ENCODE measurements at places on chromosomes 1 and 21.

DNA sequence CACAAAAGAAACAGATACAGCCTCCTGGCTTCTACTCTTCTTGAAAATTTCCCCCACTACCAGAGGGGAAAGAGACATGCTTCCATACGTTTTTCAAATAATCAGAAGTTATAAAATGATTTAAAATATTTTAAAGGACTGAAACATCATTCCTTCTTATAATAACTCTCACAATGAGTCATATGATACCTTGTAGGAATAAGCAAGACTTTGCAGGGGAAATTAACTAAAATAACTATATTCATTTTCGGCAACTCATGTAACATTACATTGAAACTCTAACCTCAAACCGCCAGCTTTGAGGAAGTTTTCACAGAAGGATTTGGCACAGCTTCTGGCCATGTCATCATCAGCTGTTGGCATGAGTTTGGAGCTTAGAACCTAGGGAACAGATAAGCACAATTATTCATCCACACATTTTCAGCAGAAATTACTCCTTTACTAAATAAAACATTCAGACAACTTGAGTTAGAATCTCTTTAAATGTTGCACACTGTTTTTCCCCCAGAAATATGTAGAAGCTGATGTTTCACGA, 85.9 kb downstream of the USP24 start:
- DNase-seq, result no peak

GRCh38 chr1:213135572-213135971, 84.5 kb downstream of the RPS6KC1 start:
- no peak for DNase-seq

GRCh38 chr1:3107201-3107600, 38.2 kb downstream of the PRDM16 start:
- DNase-seq, result no peak

DNA sequence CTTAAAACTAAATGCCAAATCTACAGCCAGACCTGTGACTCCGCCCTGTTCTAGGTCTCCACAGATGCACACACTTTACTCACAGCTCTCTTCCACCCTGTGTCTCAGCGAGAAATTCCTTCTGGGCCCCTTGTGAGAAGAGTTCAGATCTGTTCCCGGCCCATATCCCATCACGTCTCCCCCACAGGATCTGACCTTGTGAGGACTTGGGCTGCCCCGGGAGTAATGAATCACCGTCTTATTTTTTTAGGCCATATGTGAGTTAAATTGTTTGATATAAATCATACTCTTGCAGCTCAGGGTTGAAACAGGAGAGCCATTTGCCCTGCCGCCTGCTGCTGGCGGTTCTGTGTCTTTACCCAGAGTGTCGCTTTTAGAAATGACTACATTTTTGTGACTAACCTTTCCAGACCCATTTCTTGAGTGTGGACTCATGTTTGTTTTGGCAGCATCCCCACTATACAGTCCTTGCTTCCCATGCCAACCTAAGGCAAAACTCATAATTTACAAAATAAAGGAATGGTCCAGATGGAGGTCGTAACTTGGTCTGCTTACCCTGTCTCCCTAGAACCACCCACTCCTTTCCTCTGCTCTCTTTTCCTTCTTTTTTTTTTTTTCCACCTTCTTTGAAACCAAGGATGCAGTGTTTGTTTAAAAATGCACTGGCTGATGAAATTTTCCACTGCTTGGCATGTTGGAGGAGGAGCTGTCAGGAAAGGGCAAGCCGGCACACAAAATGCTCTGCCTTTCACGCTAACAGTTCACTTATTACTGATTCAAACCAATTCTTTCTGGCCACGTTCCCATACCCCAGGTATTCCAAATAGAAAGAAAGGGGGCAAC, 98.0 kb upstream of the C1orf105 start:
- no peak for DNase-seq

GRCh38 chr1:113048064-113048463, 24.9 kb upstream of the LRIG2 start:
- no peak for DNase-seq

DNA sequence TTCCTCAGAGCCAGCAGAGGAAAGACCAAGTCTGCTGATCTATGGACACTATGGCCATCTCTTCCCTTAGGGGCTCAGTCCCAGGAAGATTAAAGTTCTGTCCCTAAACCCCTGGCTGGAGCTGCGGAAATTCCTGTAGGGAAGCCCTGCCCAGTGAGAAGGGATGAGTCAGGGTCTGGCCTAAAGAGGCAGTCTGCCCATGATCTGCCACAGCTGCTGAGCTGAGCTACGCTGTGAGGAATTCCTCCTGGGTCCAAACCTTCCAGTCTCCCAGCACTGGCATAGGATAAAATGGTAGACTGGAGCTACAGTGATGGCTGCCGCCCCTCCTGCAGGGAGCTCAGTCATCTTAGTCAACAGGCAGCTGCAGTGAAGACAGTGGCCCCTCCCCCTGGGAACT, 213.7 kb downstream of the BRINP2 start:
- DNase-seq, result no peak

DNA sequence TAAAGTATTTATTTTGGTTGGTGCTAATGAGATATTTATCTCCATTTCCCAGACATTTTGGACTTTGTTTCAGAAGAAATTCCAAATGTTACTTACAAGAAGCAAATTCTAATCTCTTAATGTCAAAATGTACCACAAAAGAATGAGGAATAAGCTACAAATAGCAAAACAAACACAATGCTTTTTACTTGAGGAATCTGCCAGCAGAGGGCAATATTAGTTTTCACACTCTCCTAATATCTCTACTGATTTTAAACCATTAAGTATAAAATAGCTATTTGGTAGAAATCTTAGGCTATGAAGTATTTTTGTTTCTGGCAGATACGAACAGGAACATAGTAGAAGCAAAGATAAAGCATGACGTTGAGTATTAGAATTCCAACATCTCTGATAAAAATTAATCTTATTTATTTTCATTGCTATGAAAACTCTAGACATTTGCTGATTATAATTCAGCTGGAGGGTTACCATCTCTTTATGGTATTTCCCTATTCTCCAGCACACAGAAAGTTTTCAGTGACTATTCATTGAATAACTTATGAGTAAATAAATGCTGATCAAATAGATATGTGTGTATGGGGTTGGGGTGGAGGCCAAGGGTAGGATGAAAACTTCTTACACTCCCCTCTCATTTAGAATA, 13.4 kb upstream of the HMCN1 start:
- no peak for DNase-seq

- DNase-seq, result no peak
Observed at GRCh38 chr1:247961791-247962190, 3.2 kb upstream of the OR2AK2 start.

DNA sequence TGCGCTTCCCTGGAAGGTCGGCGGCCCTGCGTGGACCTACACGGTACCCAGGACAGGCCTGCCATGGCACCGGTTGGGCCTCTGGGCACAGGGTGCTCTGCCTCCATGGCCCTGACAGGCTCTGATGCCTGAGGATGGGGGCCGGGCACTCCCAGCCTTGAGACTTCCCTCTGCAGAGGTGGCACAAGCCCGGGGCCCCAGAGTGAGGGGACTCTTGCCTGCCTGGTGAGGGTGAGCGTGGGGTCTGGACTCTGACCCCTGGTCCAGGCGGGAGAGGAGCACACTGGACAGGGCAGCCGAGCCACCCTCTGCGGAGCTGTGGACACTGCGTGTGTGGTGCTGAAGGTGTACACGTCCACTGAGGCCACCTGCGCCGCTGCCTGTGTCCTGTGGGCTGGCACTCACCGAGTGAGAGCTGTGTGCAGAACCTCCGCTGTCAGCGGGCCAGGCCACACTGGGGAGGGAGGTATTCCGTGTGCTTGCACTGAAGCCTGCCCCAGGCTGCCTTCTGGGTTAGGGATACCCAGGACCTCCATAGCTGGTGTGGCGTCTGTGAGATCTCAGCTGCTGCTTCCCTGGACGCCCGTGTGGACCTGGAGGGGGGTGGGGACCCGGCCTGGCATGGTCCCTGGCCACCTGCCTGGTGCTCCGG, 10.4 kb downstream of the SKI start:
- no peak for DNase-seq

- DNase-seq, result no peak
Observed at GRCh38 chr1:50742523-50742922, 217.5 kb downstream of the FAF1 start.

Data from activated naive CD4-positive, alpha-beta T cell (primary cell).